ENCODE measurements at places on chromosomes 7 and 10.

- peak; percentile 53 for DNase-seq
These were observed 8.6 kb downstream of the BTBD16 start for GRCh38 chr10:122279725-122280141.

GRCh38 chr10:114332301-114333192 lies 71.8 kb downstream of the AFAP1L2 start:
- peak; percentile 45 for DNase-seq

GRCh38 chr7:12491526-12491925 lies 79.0 kb upstream of the SCIN start:
- no peak for DNase-seq

- no peak for DNase-seq
These were observed 40.9 kb downstream of the ITGA8 start for GRCh38 chr10:15678851-15679250.

DNA sequence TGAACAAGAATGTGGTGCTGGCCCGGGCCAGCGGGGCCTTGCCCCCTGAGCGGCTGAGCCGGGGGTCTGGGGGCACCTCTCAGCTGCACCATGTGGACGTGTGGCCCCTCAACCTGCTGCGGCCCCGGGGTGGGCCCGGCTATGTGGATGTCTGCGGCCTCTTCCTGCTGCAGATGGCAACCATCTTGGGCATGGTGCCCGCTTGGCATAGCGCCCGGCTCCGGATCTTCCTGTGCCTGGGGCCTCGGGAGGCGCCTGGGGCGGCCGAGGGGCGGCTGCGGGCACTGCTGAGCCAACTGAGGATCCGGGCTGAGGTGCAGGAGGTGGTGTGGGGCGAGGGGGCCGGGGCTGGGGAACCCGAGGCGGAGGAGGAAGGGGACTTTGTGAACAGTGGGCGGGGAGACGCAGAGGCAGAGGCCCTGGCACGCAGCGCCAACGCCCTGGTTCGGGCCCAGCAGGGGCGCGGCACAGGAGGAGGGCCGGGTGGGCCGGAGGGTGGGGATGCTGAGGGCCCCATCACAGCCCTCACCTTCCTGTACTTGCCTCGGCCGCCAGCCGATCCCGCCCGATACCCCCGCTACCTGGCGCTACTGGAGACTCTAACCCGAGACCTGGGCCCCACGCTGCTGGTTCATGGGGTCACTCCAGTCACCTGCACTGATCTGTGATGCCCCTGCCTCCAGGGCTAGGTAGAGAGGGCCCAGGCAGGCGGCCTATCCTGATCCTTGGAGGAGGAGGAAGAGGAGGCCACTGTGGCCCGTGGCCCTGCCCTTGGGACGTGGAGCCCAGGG lies 1.1 kb upstream of the TRIP6 start:
- no peak for DNase-seq

GRCh38 chr10:35854661-35855060 lies 212.6 kb upstream of the FZD8 start:
- DNase-seq = peak; percentile 34

- DNase-seq = no peak
These were observed 15.7 kb downstream of the SLIT1 start for GRCh38 chr10:97169911-97170693.

DNA sequence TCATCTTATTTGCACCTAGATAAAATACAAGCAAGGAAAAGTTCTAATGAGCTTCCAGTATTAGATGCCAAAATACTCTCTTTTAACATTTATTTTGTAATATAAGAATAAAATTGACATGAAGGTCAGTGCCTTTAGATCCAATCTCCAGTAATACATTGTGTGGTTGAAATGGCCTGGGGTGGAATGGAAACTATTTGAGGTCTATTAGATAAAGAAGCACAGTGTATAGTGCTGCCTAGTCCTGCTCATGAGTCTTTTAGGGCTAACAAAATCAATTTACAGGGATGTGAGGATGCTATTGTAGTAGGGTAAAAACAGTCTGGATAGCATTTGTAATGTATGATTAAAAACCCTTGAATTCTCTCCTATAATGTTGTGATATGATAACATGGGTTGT lies 84.5 kb upstream of the ETV1 start:
- no peak for DNase-seq

DNA sequence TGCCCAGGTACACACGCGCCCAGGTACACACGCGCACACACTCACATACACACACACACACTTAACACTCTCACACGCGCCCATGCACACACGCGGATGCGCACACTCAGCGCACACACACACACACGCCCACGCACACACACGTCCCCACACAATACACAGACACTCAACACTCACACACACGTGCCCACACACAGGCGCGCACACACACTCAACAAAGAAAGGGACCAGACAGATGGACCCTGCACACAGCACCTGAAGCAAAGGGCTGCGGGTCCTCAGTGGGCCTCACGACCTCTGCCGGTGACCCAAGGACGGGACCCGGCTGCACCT lies 257.4 kb downstream of the ZMYND11 start:
- DNase-seq = no peak

- no peak for DNase-seq
These were observed 139.2 kb upstream of the NAMPT start for GRCh38 chr7:106423821-106424475.

DNA sequence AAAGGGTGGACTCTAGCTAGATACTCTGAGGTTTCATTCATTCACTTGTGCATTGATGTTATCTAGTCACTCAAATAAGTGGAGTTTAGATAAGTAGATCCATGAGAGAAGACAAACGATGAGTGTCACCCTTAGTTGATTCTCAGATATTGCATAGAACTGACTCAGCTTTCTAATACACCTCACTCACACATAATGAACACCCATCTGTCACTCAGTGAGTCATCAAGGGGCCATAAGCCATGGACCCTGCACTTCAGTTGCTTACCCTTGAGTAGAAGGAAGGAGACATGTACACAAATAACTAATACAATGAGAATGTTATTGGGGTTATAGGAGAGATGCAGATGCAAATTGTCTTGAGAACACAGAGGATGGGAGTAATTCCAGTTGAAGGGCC lies 163.8 kb downstream of the SORCS3 start:
- no peak for DNase-seq

All from fibroblast of upper back skin (primary cell).